D721Med (cell line): ENCODE measurements at places on chromosomes 16 and 17.

GRCh38 chr17:32528825-32529224, 42.0 kb downstream of the CDK5R1 start:
- DNase-seq = no peak

DNA sequence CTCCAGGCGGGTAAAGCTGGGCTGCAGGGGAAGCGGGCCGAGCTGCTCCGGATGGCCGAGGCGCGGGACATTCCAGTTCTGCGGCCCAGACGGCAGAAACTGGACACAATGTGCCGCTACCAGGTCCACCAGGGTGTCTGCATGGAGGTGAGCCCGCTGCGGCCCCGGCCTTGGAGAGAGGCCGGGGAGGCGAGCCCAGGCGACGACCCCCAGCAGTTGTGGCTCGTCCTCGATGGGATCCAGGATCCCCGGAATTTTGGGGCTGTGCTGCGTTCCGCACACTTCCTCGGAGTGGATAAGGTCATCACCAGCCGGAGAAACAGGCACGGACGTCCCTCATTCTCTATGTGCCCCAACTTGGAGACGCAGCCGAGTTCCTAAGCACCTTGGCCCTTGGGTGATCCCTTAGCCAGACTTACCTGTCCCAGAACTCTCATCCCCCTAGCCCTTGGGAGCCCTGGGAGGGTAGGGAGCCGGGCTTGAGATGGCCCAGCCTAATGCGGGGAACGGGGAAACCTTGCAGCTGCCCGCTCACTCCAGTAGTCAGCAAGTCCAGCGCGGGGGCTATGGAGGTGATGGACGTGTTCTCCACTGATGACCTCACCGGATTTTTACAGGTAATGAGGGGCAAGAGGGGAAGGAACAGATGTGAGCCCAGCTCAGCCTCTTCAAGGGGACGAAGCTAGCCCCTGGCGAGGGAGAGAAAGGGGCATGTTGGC, 806 bp downstream of the MRM1 start:
- no peak for DNase-seq

DNA sequence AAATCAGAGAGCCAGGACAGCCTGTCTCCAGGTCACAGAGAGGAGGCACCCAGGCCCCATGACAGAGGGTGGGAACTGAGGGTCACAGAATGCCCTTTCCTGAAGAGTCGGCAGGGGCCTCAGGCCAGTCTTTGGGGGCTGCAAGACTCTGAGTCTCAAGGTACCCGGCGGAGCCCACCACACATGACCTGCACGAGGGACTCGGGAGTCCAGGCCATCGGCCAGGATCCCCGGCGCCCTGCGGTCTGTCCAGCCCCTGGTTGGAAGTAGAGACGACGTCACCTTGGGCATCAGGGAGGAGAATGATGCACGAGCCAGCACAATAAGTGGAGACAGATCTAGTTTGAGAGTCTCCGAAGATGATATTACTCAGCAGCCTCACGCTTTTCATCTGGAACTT, 234.7 kb upstream of the SDK2 start:
- DNase-seq = no peak

DNA sequence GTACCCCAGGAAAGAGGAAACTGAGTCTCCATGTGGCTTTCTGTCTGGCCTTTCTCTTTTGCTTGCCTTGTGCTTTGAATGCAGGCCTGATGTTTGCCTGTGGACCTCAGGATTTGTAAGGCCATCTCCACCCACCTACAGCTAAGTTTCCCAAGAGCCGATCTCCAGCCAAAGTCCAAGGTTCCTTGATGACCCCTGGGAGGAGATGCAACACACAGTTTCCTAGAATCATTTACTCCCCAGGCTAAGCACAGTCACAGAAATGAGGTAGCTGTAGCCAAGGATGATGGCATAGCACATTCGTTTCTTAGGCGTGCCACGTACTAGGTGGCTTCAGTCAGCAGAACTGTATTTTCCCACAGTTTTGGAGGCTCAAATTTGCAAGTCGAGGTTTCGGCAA, 595.4 kb downstream of the MAF start:
- DNase-seq = no peak

DNA sequence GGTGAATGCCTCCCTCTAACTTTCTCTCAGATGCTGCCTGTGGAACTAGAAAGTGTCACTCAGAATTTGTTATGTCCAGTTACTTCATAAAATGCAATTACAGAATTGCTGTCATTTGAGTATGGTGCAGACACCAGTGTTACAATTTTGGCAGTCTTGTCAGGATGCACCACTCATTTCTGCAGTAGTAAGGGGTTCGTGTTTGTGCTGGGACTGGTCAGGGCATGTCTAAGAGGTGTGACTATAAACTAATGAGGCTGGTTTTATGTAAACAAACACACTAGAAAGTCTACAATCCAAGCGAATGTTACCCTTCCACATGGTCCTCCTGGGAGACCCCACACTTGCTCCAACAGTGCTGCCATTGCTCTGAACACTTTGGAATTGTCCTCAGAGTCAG, 206.2 kb downstream of the ANKFN1 start:
- DNase-seq = no peak

DNA sequence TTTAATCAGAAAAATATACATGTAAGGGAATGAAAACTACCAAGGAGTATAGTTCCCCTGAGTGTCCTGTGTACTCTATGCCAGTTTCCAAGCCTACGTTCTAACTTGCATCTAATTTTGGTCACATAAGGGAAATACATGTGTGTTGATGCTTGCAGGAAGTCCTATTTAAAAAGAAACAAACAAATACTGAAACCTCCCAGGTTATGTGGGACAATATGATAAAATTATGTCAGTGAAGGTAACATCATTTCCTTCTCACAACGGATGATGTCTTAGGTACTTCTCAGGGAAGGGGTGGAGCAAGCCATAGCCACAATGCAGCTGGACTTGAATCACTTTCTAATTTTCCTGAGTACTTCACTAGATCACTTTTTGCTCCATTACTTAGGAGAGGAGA, 115.9 kb downstream of the ZFHX3 start:
- DNase-seq = no peak

DNA sequence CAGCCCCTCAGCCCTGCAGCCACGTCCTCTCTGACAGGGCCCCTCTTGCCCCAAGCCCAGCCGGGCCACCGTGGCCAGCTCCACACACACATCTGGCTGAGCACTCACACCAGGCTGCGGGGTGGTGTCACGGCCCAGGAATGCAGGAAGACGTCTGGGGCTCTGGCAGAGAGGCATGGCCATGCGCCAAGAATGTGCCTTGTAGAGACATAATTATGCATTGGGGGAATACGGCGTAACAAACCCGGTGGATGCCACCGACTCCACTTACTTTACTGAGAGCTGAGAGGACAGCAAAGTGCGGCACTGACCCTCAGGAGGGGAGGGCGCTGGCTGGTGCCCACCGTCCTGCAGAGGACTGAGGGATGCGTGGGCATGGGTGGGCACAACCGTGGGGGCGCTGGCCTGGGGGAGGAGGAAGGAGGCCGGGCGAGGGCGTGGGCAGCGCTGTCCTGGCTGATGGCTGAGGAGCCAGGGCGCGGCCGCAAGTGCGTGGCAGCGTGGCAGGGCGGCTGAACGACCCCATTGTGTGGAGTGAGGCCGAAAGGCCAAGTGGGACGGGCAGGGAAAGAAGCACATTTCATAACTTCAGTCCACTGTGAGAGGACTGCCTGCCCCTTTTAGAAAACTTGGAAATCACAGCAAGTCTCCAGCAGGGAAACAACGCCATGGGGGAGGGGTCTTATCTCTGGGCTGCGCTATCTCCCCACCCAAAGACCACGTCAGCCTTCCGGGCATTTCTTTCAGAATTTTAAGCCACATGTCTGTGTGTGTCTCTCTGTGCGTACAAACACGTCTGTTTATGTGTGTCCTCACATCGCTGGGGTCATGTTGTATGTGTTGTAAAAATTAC, 30.6 kb downstream of the METRNL start:
- DNase-seq = no peak

DNA sequence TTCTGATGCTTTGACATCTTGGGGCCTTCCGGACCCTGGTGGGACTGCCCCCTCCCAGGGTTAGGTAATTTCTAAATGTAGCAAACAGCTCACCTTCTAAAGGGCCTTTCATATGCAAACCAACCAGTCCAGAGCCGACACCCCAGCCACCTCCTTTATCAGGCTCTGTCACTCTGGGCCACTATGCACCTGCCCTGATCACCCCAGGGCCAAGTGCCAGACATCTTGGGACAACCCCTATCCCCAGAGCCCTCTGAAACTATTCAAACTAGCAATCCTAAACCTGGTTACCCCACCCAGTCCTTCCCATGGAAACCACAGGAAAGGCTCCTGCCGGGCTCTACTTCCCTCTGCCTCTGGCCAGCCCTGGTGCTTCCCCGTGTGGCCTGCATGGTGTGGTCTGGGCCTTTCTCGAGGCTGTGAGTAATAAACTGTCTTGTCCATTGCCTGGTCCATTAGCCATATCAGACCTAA, 91.2 kb upstream of the TNRC6C start:
- no peak for DNase-seq

DNA sequence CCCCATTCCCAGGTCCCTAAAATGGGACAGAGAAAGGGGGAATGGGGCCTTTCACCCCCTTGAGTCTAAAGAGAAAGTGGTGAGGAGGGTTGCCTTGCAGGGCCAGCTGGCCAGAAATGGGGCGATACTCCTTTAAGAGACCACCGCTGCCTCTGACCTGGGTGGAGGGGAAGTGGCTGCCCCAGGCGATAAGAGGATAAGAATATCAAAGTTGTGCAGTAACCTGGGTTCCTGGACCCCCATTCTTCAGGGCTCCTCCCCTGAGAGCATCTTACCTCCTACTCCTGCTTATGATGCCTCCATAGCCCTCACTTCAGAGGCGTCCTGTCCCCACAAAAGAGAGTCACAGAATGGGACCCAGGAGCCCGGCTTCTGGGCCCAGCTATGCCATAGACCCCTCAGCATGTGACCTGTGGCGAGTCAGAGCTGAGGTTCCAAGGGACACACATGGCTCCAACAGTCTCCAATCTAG, 5.2 kb upstream of the TSPOAP1 start:
- no peak for DNase-seq
